ENCODE measurements at places on chromosomes 16 and 17. TPM values are rescaled to one million over a fixed set of nuclear protein-coding genes. Genes with fewer than 3 reads are reported as not detected.

DNA sequence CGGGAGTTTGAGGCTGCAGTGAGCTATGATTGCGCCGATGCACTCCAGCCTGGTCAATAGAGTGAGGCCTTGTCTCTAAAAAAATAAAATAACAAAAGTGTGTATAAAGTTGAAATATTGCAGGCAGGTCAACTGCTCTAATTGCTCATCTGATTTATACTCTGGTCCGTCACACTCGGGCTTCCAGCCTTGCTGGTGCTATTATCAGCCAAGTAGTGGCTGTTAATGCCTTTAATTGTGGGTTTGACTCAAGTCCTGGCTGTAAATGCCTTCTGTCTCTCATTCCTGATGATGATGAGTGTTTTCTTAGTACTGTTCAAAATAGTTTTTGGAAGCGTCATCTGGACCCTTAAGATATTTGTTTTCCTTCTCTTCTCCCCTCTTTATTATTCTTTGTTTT lies 18.4 kb downstream of the SYT17 start:
- no peak for DNase-seq

DNA sequence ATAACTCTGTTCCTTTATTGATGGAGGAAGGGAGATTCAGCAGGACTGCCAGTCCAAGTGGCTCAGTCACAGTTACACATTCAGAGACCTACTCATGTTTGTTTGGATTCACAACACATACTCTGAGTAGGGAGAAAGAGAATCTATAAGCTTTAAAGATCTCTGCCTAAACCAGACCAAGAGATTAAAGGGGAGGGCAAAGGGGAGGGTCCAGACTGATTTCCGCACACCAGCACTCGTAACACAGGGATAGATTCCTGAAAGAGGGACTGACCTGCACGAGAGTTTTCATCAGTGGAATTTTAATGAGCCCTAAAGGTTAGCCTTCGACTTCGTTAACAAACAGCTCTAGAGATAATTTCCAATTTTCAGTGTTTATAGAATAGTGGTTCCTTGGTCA lies 71.7 kb upstream of the PMFBP1 start:
- DNase-seq: no peak

DNA sequence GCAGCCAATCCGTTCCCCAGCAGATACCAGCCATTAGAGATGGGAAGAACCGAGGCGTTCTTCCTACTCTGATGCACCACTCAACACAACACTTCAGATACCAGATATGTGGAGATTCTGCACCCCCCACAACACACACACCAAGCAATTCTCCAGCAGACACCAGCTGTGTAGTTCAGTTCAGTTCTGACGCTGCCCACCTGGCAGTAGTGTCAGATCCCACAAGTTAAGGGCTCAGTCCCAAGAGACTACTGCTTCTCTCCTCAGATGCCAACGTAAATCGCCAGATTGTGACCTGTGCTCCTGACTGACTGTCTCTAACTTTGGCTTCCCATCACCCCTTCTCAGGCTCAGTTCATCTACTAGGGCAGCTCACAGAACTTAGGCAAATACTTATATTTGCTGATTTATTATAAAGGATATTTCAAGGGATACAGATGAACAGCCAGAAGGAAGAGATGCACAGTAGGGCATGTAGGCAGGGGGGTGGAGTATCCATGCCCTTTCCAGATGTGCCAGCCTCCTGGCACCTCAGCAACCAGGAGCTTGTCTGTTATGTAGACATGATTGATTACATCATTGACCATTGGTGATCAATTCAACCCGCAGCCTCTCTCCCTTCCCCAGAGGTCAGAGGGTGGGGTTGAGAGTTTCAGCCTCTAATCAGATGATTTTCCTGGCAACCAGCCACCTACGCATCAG lies 110.6 kb downstream of the PRKCA start:
- no peak for DNase-seq

ANKRD40CL gene
- total RNA-seq: 0.36 TPM

GRCh38 chr17:18141210-18141803 lies 32.8 kb downstream of the MYO15A start:
- DNase-seq: peak; percentile 92

GRCh38 chr16:13863075-13863765 lies 56.7 kb upstream of the ERCC4 start:
- DNase-seq: no peak

- DNase-seq: no peak
Observed at GRCh38 chr16:23826528-23827045, 9.2 kb upstream of the PRKCB start.

DNA sequence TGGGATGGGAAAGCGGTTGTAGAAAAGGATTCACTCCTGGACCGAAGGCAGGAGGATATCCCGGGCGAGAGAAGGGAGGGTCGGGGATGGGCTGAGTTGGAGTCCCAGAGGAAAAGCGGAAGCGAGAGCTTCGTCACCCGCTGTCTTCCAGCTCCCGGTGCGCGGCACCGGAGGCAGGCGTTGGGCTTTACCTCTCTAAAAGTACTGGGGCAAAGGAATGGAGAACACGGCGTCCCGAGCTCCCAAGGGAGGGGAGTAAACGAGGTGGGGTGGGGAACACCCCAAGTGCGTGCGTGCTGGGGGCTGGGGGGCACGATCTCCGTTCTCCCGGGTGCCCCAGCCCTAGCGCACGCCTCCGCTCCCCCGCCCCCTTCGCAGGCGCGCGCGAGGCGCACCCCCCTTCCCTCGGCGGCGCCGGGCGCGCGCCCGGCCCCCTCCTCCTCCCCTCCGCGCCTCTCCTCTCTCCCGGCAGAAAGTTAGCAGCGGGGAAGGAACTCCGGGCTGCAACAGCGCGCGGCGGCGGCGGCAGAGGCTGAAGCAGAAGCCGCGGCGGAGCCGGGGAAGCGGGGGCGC lies at the start of gene HS3ST4:
HS3ST4 (plus strand) TSS at position 441 of the 573 bp plus-strand sequence.
- DNase-seq: no peak

FOXC2 gene
- 2.2 TPM for total RNA-seq

GRCh38 chr16:19666477-19666876 lies 51.5 kb downstream of the KNOP1 start:
- DNase-seq: no peak

SLC13A2 gene
- not detected for total RNA-seq

- DNase-seq: peak; percentile 100
Observed at GRCh38 chr16:4328046-4328781, 12.3 kb downstream of the GLIS2 start.

- no peak for DNase-seq
Observed at GRCh38 chr16:65984296-65984695, 382.2 kb upstream of the CDH5 start.

DNA sequence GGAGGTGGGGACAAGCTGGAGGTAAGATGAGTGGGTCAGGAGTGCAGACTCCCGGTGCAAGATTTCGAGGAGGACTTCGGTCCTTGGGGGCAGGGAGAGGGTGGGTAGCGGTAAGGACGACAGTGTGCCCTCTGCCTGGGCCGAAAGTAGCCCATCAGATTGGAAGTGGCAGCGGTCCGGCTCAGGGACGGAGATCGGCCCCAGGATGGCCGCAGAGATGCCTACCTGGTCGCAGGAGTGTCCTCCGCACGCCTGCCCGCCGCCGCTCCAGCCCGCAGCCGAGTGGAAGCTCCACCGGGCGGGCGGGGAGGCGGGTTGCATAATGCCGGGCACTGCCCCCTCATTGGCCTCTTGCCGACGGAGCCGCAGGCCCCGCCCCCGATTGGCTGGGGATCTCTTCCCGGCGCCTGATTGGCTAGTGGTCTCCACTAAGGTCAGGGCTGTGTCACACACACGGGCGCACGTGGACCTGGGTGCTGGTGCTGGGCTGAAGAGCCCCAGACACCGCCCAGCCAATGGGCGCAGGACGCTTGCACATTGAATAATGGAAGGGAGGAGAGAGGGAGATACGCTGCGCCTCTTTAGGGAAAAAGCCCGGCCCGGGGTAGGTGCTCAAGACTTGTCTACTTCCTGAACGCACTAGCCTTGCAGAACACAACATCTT lies at the start of gene PER1:
PER1 (minus strand) TSS at position 293 of the 664 bp plus-strand sequence. CDS start 1,698 bp downstream, outside the sequence.
- peak; percentile 99 for DNase-seq

ATP1B2 gene
- under 0.01 TPM for total RNA-seq

- DNase-seq: no peak
Observed at GRCh38 chr17:36205637-36206485, 5.0 kb upstream of the CCL4L2 start.

MARCHF10 gene
- under 0.01 TPM for total RNA-seq

GRCh38 chr16:13992976-13993375 lies 73.0 kb downstream of the ERCC4 start:
- no peak for DNase-seq

SLC43A2 gene
- 4.4 TPM for total RNA-seq

DNA sequence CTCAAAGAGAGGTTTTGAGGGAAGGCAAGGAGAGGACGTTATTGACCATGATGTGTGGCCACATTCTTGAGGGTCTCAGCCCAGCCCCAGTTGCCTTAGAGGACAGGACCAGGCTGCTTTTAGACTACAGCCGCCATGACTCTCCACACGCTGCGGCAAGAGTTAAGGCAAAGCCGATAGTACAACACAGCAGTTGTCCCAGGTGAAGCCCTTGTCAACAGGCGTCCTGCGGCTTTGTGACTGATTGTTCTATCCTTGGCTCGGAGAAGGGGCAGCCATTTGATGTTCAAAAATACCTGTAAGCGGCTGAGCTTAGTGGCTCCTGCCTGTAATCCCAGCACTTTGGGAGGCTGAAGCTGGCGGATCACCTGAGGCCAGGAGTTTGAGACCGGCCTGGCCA lies 28.8 kb downstream of the TMEM92 start:
- DNase-seq: no peak

OR3A2 gene
- total RNA-seq: not detected

- peak; percentile 65 for DNase-seq
Observed at GRCh38 chr16:89106533-89107202, 13.0 kb downstream of the ACSF3 start.

GRCh38 chr17:67459985-67460384 lies 82.9 kb downstream of the PITPNC1 start:
- DNase-seq: no peak

SPAG5 gene
- 6.2 TPM for total RNA-seq

DNA sequence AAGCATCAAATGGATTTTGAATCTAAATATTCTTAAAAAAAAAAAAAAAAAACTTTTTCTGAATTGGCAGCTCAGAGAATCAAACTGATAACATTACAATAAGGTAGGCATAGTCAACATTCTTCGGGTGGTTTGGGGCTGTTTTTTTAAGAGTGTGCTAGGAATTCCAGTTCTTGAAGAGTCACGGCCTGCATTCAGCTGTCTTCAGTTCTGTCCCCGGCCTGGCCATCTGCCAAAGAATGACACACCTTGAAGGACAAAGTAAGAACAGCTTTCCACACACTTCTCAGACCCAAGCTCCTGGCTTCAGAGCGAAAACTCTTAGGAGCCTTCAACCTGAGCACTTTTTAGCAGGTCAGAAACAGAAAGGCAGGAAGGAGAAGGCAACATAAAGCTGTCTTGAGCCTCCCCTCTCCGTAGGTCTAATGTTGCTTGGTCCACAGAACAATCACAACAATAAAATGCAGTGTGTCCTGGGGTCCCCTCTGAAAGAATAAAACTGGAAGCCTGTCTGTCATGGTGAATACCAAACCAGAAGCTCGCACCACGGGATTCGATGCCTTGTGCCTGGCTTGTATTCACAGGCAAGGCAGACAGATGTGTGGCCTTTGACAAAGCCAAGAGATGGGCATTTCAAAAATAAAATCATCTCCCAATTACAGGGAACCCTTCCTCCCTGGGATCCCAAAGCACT lies 524.4 kb upstream of the ZFHX3 start:
- no peak for DNase-seq

DNA sequence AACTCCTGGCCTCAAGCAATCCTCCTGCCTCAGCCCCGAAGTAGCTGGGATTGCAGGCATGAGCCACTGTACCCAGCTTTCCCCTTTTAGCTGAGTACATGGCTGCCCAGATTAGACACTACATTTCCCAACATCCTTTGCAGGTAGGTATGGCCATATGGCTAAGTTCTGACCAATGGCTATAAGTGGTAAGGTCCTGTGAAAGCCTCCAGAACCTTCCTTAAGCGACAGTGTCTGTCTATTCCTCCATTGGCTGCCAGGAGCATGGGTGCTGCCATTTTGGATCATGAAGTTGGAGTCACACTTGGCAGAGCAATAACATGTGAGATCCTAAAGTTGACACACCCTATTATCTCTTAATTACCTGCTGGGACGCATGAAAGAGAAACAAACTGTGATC lies 24.4 kb upstream of the CRHR1 start:
- no peak for DNase-seq

DNA sequence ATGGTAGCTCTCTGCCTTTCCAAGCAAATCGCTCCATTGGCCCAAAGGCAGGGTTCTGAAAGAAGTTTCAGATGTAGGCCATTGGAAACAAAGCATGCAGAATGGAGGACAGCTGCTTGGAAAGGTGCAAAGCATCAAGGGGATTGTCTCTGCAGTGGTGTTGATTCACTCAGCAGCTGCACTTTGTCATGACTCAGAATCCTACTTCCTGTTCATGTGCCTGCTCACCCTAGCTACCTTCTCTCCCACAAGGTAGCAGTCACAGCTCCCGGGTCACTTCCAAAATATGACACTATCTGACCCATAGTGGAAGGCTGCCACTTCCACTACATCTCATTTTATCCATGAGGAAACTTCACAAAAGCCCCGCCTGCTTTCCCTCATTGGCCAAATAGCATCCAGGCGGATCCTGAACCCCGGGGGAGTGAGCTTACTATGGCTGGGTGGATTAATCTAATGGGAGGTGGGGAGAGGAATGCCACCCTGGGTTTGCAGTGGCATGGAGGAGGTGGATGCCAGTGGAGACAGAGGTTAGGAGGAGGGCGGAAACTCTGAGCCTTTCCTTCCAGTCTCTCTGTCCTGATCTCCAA lies 74.7 kb upstream of the NKD1 start:
- no peak for DNase-seq

FKBP10 gene
- total RNA-seq: 396 TPM

- no peak for DNase-seq
Observed at GRCh38 chr16:77919761-77920415, 102.5 kb upstream of the CLEC3A start.

EPX gene
- not detected for total RNA-seq

JMJD8 gene
- 48.5 TPM for total RNA-seq

DNA sequence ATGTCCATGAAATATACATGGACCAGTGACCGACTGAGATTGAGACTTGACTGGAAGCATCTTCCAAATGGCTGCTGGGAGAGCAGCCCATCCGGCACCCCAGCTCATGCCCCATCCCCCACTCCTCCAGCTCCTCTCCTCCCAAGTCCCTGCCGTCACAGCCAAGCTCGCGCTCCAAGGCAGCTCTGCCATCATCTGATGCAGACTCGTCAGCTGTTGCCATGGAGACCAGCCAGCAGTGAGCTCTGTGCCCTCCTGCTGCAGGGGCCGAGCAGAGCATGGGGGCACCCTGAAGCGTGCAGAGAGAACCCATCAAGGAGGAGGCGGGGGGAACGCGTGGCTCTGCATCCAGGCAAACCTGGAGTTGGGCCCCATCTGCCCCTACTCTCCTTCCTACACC lies 74.5 kb upstream of the TNRC6C start:
- no peak for DNase-seq

GRCh38 chr16:54365990-54366634 lies 79.5 kb upstream of the IRX3 start:
- DNase-seq: no peak

Measured in osteoblast (primary cell).